ENCODE measurements at places on chromosomes 5 and 9.

- DNase-seq, result no peak
These were observed 65.5 kb upstream of the ABCA1 start for GRCh38 chr9:104993291-104993963.

DNA sequence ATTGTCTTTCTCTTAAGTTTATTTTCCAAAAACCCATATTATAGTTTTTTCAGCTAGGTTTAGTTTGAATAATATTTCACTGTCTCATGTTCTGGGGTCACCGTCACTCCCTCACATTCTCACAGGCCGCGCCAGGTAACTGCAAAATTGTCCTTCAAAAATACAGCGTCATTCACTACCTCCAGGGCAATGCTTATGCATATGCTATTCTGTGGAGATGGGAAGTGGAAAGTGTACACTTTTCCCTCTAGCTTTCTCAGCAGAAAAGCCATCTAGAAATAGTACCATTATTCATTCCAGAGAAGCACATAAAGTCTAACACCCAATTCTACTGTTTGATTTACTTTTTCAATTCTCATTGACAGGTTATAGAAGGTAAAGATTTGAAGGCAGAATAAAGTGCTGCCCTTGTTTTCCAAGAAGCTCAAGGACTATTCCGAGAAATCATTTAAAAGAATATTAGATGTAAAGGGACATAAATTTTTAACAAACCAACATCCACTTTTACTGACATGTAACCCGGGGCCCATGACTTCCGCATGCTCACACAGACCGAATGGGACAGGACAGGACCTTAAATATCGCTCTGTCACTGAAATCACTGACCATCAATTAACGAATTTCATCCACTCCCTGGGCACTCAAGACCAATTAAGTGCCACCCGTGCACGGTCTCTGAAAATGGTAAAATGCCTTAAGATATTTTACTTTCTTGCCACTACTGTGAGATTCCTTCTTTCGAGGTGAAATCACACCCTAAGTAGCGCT is 720 bp downstream of the NUDT12 start:
- DNase-seq, result no peak

DNA sequence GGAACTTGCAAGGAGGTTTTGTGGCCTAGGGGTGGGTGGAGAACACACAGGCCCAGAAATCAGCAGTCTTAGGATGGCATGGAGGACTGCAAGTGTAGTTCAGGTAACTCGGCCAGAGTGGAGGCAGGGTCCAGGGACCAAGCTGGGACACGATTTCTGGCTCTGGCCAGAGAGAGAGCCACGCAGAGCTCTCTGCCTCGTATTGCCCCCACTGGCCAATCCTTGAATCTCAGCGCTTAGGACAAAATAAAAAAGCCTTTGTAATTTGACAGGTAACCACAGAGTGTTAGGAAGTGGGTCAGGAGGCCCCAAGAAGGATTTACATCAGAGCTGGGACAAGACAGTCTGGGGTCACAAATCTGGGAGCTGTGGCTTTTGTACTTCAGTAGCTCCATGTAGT is 11.7 kb downstream of the MAP3K1 start:
- no peak for DNase-seq

DNA sequence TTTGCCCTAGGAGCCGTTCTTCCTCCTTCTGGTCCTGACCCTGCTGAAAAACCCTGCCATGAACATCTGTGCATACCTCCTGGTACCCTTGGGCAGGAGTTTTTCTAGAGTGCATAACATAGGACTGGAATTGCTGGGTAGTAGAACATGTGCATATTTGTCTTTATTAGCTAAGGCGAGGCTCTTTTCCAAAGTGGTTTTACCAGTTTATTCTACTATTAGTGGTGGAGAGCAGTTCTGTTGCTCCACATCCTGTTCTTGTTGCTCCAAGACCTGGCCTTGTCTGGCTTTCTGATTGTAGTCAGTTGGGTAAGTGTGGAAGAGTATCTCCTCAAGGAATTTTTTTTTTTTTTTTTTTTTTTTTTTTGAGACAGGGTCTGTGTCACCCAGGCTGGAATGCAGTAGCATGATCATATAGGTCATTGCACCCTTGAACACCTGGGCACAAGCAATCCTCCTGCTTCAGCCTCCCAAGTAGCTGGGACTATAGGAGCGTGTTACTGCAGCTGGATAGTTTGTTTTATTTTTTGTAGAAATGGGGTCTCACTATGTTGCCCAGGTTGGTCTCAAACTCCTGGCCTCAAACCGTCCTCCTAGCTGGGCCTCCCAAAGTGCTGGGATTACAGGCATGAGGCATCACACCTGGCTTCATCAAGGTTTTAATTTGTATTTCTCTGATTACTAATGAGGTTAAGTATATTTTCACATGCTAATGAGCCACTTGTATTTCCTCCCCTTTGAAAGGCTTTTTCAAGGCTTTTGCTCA is 85.2 kb downstream of the SPRY4 start:
- no peak for DNase-seq

GRCh38 chr9:126109575-126109974 is 217.1 kb upstream of the MVB12B start:
- DNase-seq, result no peak

- DNase-seq, result no peak
These were observed 4.5 kb downstream of the ROR2 start for GRCh38 chr9:91945277-91946085.

GRCh38 chr5:93755716-93756115 is 14.3 kb upstream of the POU5F2 start:
- no peak for DNase-seq

DNA sequence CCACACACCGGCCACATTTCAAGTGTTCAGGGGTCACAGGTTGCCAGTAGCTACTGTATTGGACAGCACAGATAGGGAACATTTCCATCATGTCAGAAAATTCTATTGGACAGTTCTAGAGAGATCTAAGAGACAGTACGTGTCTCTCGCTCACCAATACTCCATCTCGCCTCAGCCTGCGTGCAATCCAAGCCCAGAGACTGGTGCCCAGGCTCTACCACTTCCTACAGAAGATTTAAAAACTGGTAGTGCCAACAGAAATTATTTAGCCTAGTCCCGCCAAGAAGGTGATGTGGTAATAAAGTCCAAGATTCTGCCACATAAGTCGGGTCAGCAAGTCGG is 390 bp upstream of the SNX2 start:
- DNase-seq, result no peak

- DNase-seq, result no peak
These were observed 105.5 kb downstream of the TLR4 start for GRCh38 chr9:117809751-117810150.

DNA sequence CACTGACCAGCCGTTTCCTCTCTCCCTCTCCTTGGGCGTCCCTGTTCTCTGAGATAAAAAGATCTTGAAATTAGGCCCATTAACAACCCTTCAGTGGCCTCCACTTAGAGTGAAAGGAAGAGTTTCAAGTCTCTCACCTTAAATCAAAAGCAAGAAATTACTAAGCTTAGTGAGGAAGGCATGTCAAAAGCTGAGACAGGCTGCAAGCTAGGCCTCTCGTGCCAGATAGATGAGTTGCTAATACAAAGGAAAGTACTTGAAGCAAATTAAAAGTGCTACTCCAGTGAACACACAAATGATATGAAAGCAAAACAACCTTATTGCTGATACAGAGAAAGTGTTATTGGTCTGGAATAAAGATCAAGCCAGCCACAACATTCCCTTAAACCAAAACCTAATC is 331.3 kb upstream of the SEMA6A start:
- DNase-seq, result no peak

GRCh38 chr5:164053123-164053522 is 547.7 kb downstream of the MAT2B start:
- no peak for DNase-seq

- DNase-seq, result no peak
These were observed 94.2 kb upstream of the FBN2 start for GRCh38 chr5:128632264-128632663.

DNA sequence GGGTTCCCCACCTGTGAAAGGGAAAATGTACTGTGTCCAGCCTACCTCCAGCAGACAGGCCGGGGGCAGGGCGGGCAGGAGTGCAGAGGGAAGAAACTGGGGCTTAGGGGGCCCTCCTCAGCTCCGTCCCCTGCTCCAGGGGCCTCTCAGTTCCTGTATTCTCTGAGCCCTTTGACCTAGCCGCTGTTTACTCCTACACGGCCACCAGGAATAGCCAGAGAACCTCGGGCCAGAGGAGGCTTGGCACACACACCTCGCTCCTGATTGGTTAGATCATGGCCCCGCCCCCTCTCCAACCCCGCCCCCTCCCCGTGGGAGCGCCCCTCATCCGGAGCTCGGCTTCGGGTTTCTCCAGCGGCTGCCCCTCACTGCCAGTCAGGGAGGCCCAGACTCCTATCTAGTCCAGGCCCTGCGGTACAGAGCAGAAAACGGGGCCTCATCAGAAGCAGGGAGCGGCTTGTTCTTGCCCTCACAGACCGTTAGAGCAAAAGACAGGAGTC is 2.2 kb downstream of the ST6GALNAC6 start:
- no peak for DNase-seq

DNA sequence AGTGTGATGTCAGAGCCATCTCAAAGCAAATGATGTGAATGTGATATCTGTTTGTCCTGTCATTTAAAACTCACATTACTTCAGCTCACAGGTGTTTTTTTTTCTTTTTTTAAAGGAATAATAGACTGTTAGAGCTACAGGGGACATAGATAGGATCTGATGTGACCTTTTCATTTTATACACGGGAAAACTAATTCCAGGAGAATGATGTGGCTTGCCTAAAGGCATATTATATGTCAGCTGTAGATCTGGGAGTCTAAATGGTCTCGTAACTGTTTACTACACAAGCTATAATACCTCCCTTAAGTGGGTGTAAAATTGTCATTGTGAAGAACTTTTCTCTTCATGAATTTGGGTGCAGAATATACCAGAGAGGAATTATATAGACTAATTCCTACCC is 2.0 kb downstream of the NMUR2 start:
- DNase-seq, result no peak

Measured in CD4-positive, CD25-positive, alpha-beta regulatory T cell (primary cell).